ENCODE measurements at places on chromosomes 3 and 15.

DNA sequence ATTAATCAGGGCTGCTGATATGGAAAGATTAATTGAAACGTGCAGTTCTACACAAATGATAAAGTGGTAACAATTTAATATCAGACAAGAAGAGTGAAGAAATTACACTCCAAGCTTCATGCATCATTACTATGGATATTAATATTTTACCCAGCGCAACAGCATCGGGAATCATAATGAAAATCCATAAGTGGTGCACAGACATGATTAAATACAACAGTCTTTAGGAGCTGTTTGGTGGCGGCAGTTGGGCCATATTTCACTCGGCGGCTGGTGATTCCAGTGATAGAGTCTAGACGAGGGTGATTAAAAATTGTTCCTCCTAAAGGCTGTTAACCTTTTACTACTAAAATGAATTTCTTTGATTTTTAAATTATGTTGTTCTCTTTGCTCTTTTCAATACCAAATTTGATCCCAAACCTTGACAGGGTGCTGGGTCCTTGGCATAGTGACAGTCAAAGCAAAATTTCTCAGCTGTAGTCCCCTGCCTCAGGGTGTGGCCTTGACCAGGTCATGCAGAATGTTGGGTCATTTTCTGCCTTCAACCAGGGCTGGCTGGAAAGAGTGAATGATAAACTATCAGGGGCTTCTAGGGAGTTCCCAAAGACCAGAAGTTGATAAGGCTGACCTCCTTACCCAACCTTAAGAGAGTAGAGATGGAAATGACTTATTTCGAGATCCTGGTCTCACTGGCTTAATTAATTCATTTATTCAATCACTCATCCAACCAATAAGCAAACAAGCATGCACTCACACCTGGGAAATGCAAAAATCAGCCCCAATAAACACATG is 392.0 kb downstream of the IL20RB start:
- DNase-seq, result no peak

GRCh38 chr3:127304121-127304744 is 16.4 kb upstream of the PRR20G start:
- no peak for DNase-seq

- DNase-seq, result no peak
Observed at GRCh38 chr15:77759896-77760592, 127.3 kb upstream of the LINGO1 start.

- peak; percentile 41 for DNase-seq
Observed at GRCh38 chr3:48426944-48427629, 2.8 kb downstream of the PLXNB1 start.

DNA sequence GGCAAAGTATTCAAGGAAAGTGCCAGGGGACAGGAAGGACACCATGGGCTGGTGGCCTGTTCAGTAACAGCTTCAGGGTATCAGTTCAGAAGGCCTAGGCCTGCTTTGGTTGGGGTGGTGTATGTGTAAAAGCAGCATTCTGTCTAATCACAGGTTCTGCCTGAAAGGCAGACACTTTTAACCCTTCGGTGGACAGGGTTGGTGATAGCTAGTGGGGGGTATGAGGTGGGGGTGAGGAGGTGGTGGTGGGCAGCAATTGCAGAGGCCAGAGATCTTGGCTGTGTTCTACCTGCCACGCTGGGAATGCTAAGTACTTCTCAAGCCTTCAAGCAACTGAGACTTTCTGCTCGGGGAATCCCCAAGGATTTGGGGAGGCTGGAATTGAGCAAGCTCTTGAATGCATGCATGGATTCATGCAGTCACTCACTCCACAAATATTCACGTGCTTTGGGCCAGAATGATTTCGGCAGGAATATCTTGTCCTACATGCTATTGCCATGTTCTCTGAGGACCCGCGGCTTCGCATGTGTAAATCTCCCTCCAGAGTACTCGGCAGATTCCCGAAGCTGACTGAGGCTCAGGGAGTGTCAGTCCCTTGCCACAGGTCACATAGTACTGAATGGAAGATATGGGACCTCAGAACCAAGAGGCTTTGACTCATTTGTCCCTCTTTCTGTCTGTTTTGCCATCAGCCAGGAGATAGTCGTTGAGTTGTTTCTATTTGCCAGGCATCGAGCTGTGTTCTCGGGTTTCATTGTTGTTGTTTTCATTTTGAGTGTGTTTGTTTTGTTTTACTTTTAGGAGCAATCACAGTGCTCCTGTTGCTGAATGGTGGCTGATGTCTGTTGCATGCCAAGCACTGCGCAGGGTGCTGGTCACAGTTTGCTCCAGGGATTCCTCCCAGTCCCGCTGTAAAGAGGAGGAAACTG is 65.5 kb downstream of the SMAD3 start:
- no peak for DNase-seq

DNA sequence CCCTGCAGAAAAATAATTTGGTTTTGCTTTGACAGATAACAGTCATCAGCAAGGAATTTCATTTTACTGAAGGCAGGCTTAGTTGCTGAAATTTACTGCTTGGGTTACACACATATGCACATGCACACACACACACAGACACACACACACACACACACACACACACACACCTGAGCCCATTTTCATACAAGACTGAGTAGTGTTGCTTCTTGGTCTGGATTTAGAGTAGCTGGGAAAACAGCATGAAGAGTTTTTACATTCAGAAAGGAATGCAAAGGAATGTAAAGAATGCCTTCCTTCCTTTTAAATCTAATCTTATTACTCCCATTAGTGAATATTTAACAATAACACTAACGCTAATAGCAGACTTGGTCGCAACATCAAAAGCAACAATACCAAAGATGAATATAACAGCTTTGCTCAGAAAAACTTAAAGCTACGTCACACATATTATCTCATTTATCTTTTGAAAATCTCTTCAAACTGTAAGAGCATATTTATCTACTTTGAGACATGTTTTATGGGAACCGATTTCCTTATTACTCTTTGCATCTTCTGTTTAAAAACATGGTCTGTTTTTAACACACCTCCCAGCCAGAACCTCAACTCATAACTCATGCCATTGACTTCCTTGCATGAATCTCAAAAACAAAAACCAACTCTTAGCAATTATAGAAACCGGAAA is 32.5 kb downstream of the RFTN1 start:
- DNase-seq, result no peak

GRCh38 chr15:35439291-35439690 is 106.7 kb downstream of the DPH6 start:
- DNase-seq, result no peak

DNA sequence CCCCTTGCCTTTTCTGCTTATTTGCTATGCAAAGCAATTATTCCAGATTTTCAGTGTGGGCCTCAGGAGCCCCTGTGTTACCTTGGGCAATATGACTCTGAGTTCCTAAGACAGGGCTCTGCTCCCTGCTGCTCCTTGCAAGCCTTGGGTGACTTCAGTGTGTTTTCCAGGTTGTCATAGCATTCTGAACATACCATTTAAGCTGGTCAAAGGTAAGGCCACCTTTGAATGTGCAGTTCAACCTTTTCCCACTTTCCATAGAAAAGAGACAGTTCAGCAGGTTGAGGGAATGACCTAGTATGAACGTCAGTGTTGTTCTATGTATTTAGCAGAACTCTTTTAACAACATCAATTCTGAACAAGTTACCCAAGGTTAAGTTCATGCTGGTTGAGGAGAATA is 302.2 kb downstream of the PTPRG start:
- DNase-seq, result no peak

- DNase-seq, result no peak
Observed at GRCh38 chr15:25481208-25481859, 42.5 kb upstream of the UBE3A start.

DNA sequence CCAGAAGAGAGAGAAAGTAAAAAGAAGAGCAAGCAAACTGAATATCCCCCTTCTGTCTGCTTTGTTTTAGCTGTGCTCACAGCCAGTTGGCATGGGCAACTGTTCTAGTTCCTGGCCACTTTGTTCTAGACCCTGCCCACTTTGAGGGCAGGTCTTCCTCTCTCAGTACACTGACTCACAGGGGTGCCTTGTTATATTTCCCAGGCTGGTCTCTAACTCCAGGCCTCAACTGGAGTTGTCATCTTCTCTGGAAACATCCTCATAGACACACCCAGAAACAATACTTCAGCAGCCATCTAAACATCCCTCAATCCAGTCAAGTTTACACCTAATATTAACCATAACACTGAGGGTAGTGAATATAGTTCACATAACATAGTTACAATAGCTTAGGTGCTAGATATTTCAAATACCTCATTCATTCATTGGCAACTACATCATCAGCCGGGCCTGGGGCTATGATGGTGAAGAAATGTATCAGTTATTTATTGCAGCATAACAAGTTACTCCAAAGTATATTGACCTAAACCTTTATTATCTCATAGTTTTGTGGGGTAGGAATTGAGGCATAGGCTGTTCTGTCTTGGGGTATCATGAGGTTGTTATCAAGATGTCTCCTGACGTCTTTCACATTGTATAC is 106.0 kb downstream of the UBE2E2 start:
- no peak for DNase-seq

- DNase-seq, result peak; percentile 28
Observed at GRCh38 chr3:177589911-177590381, 392.7 kb upstream of the TBL1XR1 start.
